ENCODE measurements at places on chromosomes 5 and 9. TPM values are rescaled to one million over a fixed set of nuclear protein-coding genes. Genes with fewer than 3 reads are reported as not detected.

DIPK1B gene
- total RNA-seq: 75.7 TPM

SKP2 gene
- total RNA-seq: 90.0 TPM

C1QTNF2 gene
- not detected for total RNA-seq

PGM5 gene
- 0.14 TPM for total RNA-seq

TAS2R1 gene
- not detected for total RNA-seq

ANKRD34B gene
- 0.03 TPM for total RNA-seq

TMEFF1 gene
- 36.9 TPM for total RNA-seq

DOCK2 gene
- total RNA-seq: 3.3 TPM

CAMK2A gene
- not detected for total RNA-seq

ZNF462 gene
- total RNA-seq: 34.7 TPM

GABRA1 gene
- total RNA-seq: 1.4 TPM

GPR150 gene
- total RNA-seq: not detected

ARHGEF39 gene
- total RNA-seq: 21.4 TPM

WHRN gene
- total RNA-seq: 10.6 TPM

MARCHF3 gene
- 19.0 TPM for total RNA-seq

KIAA0825 gene
- total RNA-seq: 0.63 TPM

SLC45A2 gene
- not detected for total RNA-seq

BTNL8 gene
- total RNA-seq: 0.21 TPM

NUP188 gene
- 87.9 TPM for total RNA-seq

RELL2 gene
- 8.9 TPM for total RNA-seq

C5orf58 gene
- total RNA-seq: 4.3 TPM

KIAA1958 gene
- total RNA-seq: 17.6 TPM

ARL14EPL gene
- not detected for total RNA-seq

LCNL1 gene
- total RNA-seq: 0.33 TPM

ANKRD55 gene
- not detected for total RNA-seq

BARHL1 gene
- total RNA-seq: 0.07 TPM

TMEM141 gene
- total RNA-seq: 80.6 TPM

CLIC3 gene
- not detected for total RNA-seq

KCNMB1 gene
- total RNA-seq: not detected

SNX30 gene
- total RNA-seq: 9.7 TPM

AGXT2 gene
- total RNA-seq: not detected

FOXI1 gene
- 0.07 TPM for total RNA-seq

THBS4 gene
- 3.4 TPM for total RNA-seq

F2RL2 gene
- total RNA-seq: 0.69 TPM

FBXW2 gene
- total RNA-seq: 31.4 TPM

NR2F1-AS1 gene
- 1.8 TPM for total RNA-seq

SELENOP gene
- total RNA-seq: 56.9 TPM

ZBED3 gene
- total RNA-seq: 1.6 TPM

DDX4 gene
- total RNA-seq: not detected

SPINK7 gene
- not detected for total RNA-seq

SAPCD2 gene
- 59.9 TPM for total RNA-seq

WNT8A gene
- total RNA-seq: 13.2 TPM

TXNDC8 gene
- not detected for total RNA-seq

OR2V1 gene
- total RNA-seq: not detected

DAPK1 gene
- total RNA-seq: 58.5 TPM

PARP8 gene
- 19.9 TPM for total RNA-seq

All from H7 (cell line).